GM12891 (cell line): ENCODE measurements at places on chromosomes 3 and 15.

GRCh38 chr3:72582211-72582878, 265.9 kb downstream of the SHQ1 start:
- peak; percentile 46 for DNase-seq

DNA sequence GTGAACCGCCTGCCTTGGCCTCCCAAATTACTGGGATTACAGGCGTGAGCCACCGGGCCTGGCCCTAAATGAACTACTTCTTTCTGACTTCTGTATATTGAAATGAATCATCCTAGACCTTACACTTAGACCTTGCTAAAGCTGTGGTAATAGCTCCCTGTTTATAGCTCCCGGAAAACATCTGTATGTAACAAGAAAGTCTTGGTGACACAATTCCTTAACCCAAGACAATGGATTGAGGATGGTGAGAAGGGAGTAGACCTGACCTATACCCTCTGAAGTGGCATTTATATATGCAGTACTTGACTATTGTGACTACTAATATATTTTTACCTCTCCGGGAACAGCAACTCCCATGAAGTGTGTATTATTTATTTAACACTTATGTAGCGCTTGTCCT, 48.0 kb upstream of the TBL1XR1 start:
- no peak for DNase-seq

DNA sequence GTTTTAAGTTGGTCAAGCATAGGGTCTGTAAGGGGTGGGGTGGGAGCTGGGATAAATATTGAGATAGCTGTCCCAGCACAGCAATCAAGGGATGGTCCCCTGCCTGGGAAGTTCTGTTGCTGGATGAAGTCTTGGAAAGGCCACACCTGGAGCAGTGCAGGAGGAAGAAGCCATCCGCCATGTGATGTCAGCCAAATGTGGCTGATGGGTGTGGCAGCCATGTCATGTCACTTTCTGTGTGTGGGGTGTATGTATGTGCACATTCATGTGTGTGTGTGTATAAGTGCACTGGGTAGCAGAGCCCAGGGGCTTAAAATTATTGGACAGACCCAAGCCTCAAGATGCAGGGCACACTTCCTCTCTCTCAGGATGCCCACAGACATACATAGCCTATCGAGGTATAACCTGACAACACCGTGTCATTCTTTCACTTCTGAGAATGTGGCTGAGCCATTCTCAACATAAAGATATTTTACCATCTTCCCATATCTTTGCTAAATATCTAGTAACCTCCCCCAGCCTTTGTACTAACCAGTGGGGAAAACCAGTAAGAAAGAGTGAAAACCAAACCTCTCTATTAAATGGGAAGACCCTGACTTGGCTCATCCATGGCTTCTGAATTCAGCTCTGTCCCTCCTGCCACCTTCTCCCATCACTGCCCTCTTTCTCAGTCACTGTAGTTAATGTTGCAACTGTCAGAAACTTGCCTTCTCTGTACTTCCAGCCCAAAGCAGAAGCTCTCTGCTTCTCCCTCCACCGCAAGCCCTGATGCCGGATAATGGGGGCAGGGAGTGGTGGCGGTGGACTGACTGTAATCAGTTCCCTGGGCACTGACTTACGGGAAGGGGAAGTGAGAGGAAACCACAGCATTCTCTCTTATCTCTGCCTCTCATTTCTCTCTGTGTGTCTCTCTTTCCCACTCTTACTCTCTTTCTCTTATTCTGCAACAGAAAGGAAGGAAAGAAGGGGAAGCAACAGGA, 11.2 kb downstream of the TNFSF10 start:
- no peak for DNase-seq

DNA sequence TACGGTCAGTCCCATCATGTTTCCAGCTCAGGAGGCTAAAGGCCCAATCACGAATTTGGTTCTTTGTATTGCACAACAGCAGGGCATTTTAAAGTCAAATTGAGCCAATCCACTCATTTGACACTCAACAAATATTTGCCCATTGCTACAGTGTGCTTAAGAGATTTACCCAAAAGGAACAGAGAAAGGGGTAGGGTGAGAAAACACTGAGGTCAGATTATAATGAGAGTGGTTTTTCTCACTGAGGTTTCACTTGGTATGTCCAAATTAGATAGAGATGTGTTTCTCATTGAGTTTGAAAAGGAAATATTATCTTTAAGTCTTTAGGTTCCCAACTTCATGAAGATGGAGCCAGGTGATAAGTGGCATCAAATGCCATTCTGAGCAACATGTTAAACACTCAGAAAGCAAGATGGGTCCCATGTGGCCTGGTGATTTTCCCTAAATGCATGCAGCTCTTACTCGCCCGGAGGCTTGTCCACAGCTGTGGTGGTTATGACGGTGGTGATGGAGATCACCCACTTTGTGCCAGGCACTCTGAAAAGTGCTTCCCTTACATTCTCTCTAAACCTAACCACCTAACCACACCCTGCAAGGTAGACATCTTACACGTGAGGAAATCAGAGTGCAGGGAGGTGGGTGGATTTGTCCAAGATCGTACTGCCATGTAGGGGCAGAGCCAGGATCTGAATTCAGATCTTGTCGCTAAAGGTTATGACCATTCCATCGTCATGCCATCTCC, 31.2 kb upstream of the USP3 start:
- DNase-seq = no peak

DNA sequence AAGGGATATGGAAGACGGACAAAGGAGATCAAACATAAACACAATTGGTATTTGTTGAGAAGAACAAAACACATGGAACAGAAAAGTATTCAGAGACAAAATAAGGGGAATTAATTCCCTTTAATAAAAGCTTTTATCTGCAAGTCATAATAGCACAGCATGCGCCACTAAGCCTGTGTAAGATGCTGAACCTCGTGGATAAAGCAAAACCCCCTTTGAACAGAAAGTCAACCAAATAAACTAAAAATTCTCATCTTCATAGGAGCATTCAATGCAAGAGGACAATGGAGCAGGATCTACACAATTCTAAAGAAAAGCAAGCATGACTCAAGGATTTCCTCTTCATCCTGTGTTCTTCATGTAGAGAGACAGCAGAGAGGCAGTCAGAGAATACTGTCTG, 274.3 kb upstream of the GOLGA6L4 start:
- no peak for DNase-seq

GRCh38 chr3:10757021-10757820, 58.8 kb upstream of the SLC6A11 start:
- no peak for DNase-seq

GRCh38 chr15:30859091-30859874, 44.4 kb upstream of the FAN1 start:
- peak; percentile 22 for DNase-seq

DNA sequence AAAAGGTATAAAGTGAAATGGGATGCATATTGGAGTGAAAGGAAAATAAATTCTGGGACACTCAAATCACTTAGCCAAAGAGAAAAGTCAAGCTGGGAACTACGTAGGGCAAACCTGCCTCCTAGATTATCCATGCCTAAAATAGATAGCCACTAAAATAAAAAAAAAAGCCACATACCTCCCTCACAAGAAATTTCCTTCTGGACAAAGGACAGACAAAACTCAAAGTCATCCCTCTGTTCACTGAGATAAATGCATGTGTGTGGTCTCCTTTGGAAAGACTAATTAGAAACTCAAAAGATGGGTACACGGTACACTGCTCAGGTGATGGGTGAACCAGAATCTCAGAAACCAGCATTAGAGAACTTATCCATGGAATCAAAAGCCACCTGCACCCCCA, 65.2 kb upstream of the MME start:
- DNase-seq = no peak

GRCh38 chr3:165748094-165748493, 89.1 kb downstream of the BCHE start:
- DNase-seq = no peak

GRCh38 chr15:28944696-28945300, 59.0 kb downstream of the APBA2 start:
- no peak for DNase-seq

DNA sequence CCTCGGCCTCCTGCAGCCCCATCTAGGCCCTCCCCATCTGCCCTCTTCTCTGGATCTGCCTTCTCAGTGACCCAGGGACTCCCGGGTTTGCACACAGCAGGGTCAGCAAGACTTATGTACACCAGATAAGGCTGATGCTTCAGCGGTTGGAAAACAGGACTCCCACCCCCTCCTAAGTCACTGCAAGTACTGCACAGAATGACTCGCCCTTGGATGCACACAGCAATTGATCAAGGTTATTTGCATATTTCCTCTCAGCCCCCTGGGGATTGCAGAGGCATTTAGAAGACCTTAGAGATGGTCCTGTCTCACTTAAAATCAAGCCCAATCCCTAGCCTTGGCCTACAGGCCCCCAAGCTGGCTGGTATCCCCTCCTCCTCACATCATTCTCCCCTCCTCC, 8.9 kb downstream of the ACAN start:
- no peak for DNase-seq

- no peak for DNase-seq
Measured at GRCh38 chr15:77228828-77229227, 157.9 kb upstream of the TSPAN3 start.

DNA sequence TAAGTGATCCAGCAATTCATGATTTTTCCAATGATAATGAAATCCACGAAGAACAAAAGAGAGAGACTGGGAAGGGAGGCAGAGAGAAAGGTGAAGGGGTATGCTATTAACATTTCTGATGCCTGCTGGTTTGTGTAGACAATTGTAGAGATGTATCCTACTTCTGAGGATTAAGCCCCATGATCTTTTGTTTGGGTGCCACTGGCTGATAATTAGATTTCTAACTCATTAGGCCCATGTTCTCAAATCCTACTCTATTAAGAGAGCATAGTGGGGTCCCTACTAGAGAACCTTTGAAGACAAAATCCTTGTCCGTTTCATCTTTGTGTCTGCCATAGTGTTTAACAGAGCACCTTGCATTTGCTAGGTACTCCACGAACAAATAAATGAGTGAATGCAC, 2.7 kb upstream of the GNB4 start:
- DNase-seq = no peak

DNA sequence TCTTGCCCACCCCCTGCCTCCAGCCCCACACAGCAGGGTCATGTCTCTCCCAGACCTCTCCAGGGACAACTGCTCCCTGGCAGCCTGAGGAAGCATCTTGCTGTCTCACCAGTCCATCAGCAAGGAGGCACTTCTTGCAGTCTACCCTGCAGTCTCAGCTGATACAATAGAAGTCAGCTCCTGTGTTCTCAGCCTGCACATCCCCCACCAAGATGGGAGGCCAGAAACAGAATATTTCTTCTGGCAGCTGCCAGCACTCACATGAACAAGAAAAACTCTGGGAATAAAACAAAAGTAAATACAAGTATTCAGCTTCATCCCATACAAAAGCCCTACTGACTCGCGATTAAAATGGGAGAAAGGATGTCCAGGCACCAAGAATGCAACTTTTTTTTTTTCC, 457.4 kb upstream of the PROK2 start:
- no peak for DNase-seq

- no peak for DNase-seq
Measured at GRCh38 chr3:170558427-170558826, 27.4 kb downstream of the SLC7A14 start.

DNA sequence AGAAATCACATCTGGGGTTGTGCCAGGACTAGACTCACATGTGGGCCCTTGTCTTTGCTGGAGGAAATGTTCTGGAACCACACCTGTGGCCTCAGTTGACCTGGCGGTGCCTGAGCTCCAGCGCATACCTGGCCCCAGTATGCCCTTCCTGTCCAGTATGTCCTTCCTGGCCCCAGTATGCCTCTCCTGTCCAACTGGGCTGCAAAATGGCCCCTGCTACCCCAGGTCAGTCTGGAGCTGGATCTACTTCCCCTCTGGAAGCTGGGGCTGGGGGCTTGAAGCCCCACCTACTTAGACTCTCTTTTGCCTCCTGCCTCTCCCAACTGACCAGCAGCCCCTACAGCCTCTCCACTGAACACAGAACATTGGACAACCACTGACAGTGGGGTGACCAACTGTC, 15.3 kb downstream of the RASGRF1 start:
- DNase-seq = no peak

DNA sequence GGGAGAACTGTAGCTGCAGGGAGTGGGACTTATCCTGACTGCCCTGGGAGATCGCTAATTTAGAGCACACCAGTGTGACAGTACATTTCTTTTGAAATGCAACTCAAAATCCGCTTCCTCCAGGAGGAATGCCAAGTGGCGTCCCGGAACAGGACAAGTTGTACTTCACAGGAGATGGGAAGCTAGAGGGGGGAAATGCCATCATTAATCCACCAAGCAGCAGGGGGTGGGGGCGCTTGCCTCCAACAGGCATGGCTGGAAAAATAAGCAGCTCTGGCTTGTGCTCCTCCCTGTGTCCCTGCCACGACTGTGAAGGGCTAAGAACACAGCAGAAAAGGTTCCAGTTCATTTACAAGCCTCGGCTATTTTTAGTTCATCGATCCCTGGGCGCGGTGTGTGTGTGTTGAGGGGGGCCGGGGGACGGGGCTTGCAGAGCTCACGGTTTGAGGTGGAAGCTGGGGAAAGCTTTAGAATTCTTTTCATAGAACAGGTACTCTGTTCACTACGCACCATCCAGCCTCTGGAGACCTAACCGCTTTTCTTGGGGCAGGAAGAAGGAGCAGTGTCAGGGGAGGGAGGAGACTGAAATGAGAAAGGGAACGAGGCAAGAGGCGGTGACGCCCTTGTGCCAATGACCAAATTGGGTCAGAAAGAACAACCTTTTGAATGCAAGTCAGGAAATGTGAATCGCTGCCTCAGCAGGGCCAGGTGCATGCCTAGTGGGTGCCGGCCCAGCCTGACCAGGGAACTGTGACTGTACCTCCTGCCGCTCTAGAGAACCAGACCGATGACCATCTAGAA, 51.8 kb upstream of the DGKG start:
- no peak for DNase-seq

DNA sequence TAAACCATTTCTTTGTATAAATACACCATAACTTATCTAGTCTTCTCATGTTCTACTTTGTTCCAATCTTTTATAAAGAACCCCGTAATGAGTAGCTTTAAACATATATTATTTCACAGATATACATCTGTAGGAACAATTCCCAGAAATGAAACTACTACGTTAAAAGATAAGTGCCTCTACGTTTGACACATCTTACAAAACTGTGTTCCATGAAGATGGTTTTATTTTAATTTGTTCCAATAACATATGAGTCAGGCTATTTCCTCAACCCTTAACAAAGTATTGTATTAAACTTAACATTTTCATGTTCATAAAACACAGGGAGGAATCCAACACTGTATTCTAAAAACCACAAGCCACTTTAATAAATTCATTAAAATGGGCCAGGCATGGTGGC, 52.9 kb downstream of the TRPM7 start:
- DNase-seq = no peak
